ENCODE measurements at places on chromosomes 11 and 22.

- DNase-seq = no peak
These were observed 66.7 kb downstream of the RAB30 start for GRCh38 chr11:83004746-83005556.

DNA sequence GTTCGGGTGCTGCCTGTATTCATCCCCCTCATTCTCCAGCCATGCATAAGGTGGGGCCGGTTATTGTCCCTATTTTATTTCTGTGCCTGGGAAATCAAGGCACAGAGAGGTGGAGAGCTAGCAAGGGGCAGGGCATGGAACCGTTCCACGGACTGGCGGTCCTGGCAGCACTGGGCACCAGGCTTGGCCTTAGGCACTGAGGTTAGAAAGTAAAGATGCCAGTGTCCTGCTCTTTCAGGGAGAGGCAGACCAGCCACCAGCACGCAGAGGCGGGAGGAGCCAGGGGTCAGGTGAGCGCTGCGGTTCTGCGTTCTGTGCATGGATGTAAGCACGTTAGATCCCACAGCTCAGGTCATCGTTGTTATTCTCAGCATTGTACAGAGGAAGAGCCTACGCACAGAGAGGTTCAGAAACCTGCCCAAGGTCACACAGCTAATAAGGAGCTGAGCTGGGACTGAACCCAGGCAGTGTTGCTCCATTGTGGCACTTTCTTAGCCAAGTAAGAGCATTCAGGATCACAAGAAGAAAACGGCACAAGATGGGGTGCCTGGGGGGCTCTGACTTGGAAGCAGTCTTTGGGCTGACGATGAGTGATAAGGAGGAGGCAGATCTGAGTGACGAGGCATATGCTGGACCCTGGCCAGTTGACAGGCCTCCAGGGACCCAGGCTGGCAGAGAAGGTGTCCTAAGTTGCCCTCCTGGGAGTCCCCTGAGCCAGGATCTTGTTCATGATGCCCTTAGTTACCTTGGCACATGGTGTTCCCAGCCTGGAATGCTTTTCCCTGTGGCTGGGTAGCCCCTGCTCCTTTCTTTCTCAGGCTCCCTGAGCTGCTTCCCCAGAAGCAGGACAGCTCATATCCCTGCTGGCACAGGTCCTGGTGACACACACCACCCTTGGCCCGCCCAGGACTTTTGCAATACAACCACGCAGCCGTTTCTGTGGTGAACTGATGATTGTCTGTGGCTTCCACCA, 41.1 kb downstream of the OSBPL5 start:
- no peak for DNase-seq

GRCh38 chr22:37664249-37665101, 6.0 kb downstream of the PDXP start:
- DNase-seq = no peak

- DNase-seq = no peak
These were observed 137.1 kb downstream of the ARHGAP42 start for GRCh38 chr11:100824041-100824809.

DNA sequence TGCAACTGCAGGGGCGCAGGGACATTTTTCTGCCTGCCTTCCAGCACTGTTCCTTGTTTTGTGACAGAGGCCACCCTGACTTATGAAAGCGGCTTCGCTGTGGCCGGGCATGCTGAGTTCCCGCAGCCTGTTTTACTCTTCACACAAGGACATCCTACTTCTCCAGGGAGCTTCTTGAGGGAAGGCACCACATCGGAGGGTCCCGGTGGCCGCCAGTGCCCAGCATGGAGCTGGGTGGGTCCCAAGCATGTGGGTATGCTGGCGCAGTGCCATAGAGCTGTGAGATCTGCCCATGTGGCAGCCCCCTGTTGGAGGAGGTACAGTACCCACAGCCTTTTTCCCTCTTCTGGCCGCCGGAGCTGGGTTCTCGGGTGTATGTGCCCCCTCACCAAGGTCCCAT, 136.1 kb downstream of the GRIK4 start:
- no peak for DNase-seq

DNA sequence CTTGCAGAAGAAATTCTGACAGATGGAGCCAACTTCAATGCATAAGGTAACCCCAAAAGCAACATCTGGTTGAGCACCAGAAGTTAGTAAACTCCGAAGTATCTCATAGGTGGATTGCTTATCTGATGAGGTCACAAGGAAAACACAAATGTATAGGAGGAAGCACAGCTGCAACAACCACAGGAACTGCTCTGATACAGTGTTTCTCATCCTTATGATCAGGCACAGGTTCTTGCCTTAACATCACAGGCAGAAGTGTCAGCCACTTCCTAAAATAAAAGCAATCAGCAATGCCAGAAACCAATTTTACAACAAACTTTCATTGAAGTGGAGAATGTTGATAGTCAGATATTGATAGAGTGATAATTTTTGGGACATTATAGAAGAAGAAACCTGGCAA, 530.3 kb upstream of the FAT3 start:
- DNase-seq = no peak

DNA sequence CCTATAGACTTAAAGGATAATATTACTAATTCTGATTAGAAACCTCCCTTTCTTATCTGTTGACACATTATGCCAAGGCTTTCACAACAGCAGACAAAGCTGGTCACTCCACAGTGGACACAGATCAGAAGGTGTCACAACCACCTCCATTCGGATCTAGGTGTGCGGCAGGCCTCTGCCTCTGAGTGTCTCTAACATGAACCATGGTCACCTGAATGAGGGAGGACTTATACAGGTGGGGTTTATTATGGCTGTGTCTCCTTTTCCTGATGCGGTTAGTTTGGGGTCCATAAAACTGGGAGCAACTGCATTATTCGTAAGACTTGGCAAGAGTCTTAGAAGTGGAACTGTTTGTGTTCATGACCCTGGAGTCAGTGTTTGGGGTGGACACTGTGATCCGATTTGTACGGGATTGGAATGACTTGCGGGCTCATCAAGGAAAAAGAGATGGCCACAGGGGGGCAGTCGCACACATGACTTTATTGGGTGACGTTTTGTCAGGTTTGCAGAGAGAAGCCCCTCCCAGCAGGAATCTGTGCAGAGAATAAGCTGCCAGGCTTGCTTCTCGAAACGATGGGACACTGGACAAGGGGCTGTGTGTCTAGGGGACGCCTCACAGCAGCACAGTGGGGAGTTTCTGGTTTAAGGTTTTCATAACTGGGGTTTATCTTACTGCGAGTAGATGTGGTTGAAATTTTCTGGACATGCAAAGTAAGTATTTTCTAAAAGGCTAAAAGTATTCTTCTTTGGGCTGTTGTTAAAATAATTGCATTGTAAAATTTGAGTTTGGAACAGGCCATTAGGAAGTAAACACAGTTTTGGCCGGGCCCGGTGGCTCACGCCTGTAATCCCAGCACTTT, 90.6 kb downstream of the GAB4 start:
- no peak for DNase-seq

GRCh38 chr11:108117746-108118371, 3.5 kb upstream of the ACAT1 start:
- no peak for DNase-seq

DNA sequence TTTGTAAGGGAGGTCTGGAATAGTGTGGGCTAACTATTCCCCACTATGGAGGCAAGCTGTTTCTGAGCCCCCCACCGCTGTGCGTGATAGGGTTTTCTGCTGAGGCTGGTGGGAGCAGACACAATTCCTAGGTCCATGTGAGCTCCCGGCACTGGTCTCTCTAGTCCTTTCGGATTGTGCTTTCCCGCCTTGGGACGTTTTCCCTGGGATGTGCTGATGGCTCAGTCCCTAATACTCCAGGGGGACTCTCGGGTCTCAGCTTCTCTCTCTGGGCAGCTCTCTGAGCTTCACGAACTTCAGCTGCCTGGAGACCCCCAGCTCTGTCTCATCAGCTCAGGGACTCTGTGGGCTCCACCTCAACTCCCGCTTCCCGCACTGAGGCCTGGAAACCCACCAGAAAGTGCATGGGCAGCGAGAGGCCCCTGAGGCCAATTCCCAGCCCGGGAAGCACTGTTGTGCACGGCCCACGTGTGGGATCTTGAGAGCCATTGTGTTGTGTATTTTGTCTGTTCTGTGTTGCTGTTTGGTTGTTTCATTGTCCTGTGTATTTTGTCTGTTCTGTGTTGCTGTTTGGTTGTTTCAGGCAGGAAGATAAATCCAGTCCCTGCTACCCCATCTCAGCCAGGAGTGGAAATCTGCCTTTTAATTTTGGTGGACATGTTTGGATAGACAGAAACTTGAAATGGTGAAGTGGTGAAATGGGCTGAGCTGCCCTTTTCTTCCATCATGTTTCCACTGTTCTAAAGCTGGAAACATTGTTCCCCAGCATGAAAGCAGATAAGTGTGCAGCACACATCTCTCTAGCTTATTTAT, 12.7 kb upstream of the TNNT3 start:
- DNase-seq = no peak

GRCh38 chr11:117839380-117839881, 14.9 kb upstream of the FXYD2 start:
- no peak for DNase-seq

DNA sequence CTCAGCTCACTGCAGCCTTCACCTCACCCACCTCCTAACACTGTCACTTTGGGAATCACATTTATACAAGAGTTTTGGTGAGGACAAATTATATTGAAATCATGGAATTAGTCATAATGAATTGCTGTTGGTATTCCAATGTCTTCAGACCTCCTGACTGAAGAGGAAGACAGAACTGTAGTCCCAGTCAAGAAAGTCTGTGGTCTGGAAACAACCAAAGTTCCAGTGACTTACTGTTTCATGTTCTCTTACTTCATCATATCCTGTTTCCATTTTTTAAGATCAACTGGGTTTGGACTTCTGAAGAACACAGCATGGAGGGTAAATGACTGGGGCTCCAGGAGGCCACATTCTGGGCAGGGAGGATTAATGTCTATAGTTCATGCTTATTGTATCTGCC, 43.0 kb upstream of the HIPK3 start:
- no peak for DNase-seq

DNA sequence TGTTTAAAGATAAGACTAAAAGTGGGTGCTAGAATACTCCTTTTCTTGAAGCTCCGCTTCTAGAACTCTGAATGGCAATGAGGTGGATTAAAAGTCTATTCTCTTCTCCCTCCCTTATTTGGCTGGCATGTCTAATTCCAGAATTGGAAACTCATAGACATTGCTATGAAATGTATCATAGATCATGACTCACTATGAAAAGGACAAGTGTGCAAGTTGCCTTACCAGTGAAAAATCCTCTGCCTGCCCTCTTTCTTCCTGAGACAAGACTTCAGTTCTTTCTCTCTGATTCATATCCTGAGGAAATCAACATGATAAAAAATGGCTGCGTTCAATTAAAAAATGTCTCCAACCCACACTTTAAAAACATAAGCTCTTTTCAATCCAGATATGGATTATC, 73.2 kb upstream of the BLID start:
- DNase-seq = no peak

DNA sequence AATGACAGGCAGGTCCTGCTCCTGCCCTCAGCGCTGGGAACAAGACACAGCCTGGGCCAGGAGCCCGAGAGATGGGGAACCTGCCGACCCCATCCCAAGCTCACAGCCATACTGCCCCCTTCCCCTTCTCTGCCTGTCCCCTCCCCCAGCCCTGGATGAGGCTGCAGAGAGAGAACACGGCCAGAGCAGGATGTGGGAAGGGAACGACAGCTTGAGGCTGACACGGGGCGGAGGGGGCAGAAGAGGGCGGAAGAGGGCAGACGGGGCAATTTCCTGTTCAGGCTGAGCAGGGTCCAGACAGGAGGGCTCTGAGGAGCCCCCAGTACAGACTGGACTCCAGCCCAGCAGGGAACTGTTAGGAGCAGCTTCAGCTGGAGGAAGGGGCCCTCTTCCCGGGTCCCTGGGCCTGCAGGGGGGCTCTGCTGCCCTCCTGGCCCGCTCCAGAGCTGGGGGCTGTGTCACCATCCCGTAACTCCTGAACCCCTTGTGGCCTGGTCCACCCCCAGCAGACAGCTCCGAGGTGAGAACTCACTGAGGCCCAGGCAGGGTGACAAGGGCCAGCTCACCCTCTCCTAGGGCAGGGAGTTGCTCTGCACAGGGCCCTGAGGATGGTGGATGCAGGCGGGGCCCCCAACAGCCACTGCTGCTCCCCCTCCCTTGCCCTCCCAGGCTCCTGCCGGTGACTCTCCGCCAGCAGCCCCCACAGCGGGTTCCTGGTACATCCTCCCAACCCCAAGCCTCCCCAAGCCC, 5.7 kb downstream of the CTSD start:
- no peak for DNase-seq

DNA sequence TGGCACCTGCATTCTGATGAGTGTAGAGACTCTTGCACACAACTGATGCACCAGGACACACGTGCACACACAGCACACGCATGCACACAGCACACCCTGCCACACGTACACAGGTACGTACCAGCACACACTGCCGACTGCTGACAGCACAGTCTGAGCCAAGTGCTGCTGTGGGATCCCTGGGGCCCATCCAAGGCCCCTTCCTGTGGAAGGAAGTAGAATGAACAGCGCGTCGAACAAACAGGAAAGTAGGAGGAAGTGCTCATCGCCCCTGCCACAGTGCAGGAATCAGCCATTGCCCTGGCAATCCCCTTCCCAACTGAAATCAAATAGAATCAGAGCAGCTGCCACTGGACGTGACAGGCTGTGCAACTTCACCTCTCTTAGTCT, 57.9 kb downstream of the CD82 start:
- DNase-seq = no peak

DNA sequence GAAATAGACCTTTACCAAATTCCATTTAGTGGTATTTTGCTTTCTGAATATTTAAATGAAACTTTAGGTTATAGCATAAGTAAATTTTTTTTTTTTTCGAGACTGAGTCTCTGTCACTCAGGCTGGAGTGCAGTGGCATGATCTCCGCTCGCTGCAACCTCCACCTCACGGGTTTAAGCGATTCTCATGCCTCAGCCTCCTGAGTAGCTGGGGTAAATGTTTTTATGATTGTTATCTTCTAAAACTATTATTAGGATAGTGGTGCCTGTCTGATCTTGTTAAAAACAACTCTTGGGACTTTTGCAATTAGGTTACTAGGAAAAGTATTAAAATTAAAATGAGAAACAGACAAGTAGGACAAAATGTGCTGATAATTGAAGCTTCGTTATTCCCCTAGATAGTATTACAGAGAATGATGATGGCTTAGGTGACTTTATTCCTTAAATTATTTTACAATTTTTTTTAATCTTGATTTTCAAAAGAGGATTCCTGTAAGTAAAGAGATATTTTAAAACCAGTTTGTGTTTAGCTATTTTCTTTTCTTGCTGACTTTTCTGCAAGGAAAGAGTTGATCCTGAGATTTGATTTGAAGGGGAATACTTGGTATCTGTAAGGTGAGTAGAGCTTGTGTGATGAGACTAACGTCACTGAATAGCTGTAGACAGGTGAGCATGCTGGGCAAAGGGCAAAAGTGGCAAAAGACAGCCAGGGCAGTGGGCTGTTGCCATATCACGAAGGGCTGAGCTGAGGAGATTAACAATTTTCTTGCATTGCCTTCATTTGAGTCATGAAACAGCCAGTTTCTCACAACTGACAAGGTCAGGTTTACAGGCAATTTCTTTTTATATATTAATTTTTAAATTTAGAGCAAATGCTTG, 20.8 kb downstream of the CRKL start:
- no peak for DNase-seq

DNA sequence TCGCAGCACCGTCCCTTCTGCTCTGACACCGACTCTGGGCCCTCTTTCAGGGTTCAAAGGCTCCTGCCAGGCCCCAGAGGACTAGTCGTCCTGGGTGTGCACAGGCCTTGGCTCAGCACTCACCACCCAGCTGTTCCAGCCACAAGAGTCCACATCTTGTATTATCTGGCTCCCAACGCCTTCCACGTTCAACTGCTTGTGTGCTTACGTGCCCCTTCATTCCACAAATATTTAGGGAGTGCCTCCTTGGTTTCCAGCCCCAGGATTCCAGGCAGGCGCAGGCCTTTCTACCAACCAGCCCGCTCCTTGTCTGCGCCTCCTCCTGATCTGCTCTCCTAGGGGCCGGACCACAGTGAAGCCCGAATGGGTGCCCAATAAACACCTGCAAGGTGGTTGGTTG, 70.9 kb downstream of the SCUBE1 start:
- DNase-seq = no peak
